ENCODE measurements at places on chromosomes 13 and 19. TPM values are rescaled to one million over a fixed set of nuclear protein-coding genes. Genes with fewer than 3 reads are reported as not detected.

DNA sequence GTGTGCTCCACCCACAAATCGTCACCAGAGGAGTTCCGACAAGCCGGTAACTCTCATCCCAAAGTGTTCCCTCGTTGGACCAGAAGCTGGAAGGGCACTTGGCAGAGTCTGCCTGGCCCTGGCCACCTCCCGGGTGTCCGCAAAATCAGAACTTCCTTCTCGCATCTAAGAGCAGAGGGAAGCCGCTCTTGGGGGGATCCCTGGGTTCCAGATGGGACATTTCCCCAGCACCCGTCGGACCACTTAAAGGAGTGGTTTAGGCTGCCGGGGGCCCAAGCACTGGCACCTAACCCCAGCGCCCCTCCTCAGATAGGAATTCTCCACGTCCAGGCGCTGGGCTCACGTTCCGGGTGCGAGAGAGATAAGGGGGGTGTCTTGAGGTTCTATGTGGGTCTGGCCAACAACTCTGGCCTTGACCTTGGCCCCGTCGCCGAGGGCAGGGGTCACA lies 857 bp upstream of the MAP2K7 start:
- no peak for DNase-seq

DNA sequence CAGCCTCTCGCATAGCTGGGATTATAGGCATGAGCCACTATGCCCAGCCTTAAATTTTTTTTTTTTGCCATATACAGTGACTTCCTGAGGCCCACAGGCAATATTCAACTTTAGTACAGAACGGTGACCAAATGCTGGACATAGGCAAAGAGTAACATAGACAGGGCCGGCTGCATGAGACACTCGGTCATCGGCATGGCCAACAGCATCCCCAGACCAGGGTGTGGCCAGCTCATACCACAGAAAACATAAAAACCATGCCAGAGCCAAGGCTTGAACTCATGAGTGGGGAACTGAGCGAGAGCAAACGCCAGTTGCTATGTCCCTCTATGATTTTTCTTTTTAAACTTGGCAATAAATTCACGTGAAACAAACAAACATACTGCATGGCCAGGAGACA lies 17.0 kb downstream of the KANK2 start:
- no peak for DNase-seq

DNA sequence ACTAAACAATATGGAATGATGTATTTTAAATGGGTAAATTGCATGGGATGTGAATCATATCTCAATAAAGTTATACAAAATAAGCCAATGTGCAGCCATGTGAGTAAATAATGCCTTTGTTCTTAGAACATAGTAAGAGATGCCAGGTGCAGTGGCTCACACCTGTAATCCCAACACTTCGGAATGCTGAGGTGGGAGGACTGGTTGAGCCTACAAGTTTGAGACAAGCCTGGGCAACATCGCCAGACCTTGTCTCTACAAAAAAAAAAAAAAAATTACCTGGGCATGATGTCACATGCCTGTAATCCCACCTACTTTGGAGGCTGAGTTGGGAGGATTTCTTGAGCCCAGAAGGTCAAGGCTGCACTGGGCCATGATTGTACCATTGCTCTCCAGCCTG lies 230.7 kb downstream of the RFC3 start:
- DNase-seq = no peak

- DNase-seq = no peak
Observed at GRCh38 chr13:110699148-110700145, 6.5 kb downstream of the CARS2 start.

DNA sequence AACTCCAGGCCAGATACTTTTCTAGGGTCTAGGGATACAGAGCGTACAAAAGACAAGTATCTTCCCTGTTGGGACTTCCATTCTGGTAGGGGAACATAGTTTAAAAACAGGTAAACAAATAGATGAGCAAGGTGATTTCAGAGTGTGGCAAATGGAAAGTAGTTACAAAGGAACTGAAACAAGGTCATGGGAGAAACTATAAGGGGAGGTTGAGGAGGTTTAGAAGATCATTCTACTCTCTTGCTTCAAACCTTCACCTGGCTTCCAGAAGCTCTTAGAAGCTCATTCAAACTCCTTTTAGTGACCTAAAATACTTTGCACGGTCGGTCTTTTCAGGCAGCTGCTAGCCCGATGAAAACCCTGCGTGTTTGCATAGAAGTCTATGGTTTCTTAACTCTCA lies 9.1 kb downstream of the FFAR2 start:
- DNase-seq = no peak

- DNase-seq = no peak
Observed at GRCh38 chr13:22018076-22018835, 347.4 kb downstream of the FGF9 start.

- DNase-seq = no peak
Observed at GRCh38 chr13:23534090-23534489, 36.1 kb upstream of the TNFRSF19 start.

- DNase-seq = no peak
Observed at GRCh38 chr19:29271341-29271740, 58.4 kb upstream of the UQCRFS1 start.

- no peak for DNase-seq
Observed at GRCh38 chr19:2345076-2345475, 15.0 kb upstream of the TMPRSS9 start.

DNA sequence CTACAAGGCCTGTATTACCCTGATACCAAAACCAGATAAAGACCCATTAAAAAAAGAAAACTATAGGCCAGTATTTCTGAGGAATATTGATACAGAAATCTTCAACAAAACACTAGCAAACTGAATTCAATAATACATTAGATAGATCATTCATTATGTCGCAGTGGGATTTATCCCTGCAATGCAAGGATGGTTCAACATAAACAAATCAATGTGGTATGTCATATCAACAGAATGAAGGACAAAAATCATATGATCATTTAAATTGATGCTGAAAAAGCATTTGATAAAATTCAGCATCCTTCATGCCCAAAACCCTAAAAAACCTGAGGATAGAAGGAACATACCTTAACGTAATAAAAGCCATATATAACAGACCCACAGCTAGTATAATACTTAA lies 50.0 kb downstream of the RB1 start:
- no peak for DNase-seq

DNA sequence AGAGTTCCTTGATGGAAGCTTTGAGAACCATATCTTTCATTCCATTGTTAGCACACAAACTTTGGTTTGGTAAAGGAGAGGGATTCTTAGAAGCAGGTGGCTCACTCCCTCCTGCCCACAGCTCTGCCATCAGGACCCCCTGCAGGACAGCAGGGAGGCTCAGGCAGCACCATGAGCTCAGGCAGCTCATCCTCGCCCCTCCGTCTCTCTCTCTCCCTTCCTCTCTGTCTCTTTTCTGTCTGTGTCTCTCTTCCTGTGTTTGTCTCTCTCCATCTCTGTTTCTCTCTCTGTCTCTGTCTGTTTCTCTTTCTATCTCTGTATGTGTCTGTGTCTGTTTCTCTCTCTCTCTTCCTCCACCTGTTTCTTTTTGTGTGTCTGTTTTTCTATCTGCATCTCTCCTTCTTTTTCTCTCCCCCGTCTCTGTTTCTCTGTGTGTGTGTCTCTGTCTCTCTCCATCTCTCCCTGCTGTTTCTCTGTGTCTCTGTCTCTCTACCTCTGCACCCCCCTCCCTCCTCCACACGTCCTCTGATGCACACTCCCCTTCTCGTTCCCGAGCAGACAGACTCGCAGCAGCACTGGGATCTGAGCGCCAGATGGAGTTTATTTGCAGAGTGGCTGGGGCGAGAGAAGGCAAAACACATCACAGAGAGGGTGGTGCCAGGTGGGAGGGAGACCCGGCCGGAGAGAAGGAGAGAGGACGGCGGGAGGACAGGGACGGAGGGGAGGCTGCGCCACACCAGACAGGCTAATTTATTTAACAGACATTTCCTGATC lies 8.7 kb downstream of the SBK2 start:
- DNase-seq = no peak

DNA sequence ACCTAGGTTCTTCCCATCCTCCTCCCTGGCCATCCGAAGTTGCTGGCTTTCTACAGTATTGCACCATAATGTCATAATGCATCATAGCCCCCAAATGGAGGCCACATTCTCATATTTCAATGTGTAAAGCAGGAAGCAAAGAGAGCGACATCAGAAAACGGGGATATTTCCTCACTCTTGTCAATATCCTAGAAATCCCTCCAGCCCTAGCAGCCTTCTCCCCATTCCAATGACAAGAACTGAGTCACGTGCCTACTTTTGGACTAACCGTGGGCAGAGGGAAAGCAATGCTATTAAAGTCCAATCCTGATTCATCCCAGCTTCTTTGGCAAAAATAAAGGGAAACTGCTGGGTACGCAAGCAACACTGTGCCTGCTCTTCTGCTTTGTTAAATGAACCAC lies 4.3 kb upstream of the RAP2A start:
- DNase-seq = no peak

DNA sequence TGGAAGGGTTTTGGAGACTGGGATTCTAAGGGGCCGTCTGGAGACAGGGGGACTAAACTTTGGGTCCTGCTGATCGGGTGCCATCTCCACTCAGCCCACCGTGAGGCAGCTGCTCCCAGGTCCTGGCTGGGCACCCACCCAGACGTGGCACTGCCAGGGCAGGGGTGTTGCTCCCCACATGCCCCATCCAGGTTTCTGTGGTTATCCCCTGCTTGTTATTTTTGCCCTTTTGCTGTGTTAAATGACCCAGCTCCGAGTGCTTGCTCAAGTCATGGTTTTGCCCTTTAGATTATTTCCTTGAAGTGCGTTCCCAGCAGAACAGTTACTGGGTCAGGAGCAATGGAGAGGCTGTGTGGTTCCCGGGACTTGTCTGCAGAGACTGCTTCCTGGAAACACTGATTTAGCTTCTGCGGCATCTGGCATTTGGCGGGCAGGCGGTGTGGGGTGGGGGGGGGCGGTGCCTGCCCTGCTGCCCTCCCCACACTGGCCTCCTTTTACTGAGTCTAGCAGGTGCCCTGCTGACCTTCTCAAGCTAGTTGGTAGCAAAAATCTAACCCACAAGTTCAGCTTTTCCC lies 1.9 kb downstream of the RAB11B start:
- no peak for DNase-seq

The ALG11 gene
- total RNA-seq = 49.8 TPM

The RXFP2 gene
- not detected for total RNA-seq

The ACER1 gene
- not detected for total RNA-seq

The NPAS1 gene
- total RNA-seq = 1.0 TPM

The UHRF1 gene
- 15.7 TPM for total RNA-seq
